ENCODE measurements at places on chromosomes 5 and 9.

DNA sequence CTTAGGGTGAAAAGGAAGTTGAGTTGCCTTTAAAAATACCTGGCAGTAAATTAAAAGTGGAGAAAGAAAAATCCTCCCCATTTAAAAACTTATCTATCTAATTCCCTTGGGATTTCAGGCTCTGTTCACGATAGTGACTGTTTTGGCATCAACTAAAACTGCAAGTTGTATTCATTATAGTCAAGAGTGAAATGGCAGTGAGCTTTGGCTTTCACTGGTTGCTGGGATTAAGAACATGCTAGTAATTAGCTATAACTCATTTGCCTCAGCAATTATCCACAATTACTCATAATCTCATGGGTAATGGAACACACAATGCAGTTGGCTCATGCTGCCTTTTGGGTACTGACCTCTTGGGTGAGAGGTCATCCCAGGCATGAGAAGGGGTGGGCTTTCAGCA is 250.1 kb downstream of the GAS1 start:
- DNase-seq: no peak

- peak; percentile 28 for DNase-seq
These were observed 31.4 kb upstream of the BRD3 start for GRCh38 chr9:134099123-134099761.

- DNase-seq: no peak
These were observed 228.7 kb upstream of the NR4A3 start for GRCh38 chr9:99592834-99593574.

- DNase-seq: no peak
These were observed 200.2 kb downstream of the SEMA6A start for GRCh38 chr5:116374434-116374852.

- DNase-seq: no peak
These were observed 37.4 kb downstream of the GLT6D1 start for GRCh38 chr9:135601988-135602387.

DNA sequence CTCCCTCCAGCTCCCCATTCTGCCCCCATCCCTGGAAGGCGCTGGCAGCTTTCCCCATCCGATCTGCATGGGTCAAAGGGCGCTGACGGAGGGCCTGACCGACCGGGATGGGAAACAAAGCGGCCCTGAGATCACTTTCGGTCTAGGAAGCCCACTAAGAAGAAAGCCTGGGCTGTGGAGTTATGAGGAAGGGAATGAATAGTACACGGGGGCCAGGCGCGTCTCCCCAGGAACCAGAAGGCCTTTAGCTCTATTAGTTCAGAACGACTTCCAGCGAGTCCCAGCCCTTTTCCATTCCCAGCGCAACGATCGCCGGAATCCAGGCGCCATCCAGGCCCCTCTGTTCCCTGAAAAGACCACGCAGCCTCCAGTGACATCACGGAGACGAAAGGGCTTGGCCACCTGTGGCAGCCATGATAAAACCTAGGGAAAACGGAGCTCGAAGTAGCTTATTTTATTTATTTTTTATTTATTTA is 70.1 kb upstream of the CCDC180 start:
- no peak for DNase-seq

DNA sequence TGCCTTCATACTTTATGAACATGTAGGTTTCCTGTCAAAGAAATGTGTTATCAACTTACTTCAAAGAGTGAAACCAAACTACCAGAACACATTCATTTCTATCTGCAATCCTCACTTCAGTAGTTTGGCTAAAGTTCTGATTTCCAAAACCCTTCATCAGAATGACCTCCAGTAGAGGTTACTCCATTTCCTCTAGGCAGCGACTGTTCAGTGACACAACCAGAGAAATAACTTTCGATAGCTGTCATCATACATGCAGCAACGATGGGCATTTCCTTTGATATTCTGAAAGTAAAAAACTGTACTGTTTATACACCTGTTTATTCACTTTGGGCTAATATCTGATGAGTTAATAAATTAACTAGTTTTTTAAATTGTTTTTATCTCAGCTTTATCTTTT is 532.5 kb upstream of the IZUMO3 start:
- DNase-seq: no peak

GRCh38 chr5:143002459-143003327 is 232.5 kb downstream of the ARHGAP26 start:
- peak; percentile 35 for DNase-seq

GRCh38 chr5:111364992-111365391 is 140.8 kb downstream of the CAMK4 start:
- DNase-seq: no peak

DNA sequence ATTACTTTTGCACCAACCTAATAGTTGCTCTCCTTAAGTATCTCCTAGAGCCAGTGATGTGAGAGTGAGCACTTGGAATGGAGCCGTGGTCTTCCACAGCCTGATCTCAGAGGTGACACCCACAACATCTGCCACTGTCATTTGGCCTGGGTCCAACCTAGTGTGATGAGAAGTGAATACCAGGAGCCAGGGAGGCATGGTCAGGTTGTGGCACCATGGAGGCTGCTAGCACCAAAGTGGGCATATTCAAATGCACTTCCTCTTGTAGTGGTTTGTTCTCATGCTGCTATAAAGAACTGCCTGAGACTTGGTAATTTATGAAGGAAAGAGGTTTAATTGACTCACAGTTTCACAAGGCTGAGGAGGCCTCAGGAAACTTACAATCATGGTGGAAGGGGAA is 22.6 kb upstream of the CEP72 start:
- DNase-seq: no peak

DNA sequence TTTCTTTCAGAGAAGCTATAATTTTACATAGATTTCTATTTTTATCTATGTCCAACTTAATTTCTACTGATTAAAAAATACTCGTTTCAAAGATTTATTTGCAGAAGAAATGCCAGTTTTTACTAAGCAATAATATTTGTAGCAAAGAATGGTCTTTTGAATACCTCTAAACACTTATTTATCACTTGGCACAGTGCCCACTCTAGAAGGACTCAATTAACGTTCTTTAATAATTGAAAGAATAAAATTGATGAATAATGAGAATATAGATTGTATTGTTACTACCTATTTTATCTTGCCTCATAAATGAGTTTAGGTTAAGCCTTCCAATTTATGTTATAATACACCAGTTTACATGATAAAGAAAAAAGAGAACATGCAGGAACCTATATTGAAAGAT is 889.7 kb upstream of the CDH9 start:
- no peak for DNase-seq

DNA sequence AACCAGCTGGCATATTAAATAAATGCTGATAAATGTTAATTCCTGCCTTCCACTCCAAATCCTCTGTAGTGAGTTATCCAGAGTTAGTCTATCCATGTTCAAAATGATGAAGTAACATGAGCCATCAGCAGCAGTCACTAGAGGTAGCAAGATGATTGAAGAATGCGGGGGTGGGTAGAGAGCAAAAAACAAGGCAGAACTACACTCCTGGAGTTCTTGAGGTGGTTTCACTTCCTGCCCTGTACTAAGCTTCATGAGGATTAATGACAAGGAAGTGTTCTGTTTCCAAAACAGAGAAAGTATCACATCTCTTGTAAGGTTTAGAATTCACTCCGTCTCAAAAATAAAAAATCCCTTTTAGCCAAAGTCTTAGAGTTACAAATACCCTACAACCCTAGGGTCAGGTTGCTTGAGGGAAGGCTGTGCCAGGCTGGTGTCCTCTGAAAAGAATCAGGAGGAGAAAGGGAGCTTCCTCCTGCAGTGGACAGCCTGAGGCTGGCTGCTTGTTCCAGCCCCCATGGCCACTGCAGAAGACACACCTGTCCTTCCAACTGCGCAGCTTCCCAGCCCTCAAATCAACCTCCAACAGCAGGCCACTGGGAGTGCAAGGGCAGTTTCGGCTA is 180.2 kb downstream of the DENND1A start:
- DNase-seq: no peak

DNA sequence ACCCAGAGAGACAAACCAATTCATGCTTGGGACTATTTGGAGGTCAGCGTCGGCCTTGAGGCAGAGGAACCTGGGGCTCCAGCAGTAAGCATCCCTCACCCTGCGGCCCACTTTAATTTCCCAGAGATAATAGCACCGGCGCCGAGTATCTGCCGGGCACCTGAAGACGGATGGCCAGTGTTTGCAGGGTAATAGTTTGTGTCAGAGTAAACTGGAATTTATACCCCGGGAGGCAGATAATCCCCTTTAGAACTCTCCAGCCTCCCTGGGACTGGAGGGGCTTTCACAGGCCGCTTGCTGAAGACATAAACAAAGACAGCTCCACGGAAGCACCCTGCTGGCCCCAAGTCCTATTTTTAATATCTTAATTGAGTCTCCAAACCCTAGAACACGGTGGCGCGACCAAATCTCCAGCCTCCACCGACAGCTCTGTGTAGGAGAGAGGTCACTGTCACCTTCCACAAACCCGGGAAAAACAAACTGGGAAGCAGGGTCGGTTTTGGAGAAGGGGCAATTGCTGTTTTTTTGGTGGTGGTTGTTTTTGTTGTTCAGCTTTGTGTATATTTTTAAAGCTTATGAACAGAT is 17.4 kb upstream of the FCN1 start:
- no peak for DNase-seq

- no peak for DNase-seq
These were observed 2.7 kb downstream of the RPL37 start for GRCh38 chr5:40832345-40832744.

DNA sequence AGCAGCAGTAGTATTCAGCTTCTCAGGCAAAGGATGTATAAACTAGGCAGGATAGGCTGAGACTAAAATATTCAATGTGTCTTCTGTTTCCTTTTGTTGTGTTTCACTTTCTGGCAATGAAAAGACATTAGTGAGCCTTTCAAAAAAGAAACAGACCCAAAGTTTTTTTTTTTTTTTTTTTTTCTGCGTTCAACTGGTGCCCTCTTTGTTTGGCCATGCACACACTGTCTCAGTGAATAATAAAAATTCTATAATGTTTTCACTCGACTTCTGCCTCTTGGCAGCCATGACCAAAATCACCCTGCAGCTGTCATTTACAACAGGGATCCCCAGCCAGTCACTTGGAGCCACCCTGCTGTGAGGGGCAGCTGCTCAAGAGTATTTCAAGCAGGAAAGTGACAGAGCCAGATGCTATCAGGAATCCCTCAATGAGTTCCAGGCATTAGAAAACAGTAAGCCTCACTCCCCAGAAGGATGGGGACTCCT is 44.0 kb upstream of the MAN2A1 start:
- no peak for DNase-seq

GRCh38 chr5:57650360-57651069 is 167.9 kb upstream of the ACTBL2 start:
- no peak for DNase-seq

GRCh38 chr9:120935383-120935857 is 8.8 kb upstream of the TRAF1 start:
- no peak for DNase-seq

GRCh38 chr9:109967651-109968642 is 187.9 kb downstream of the PALM2AKAP2 start:
- no peak for DNase-seq

GRCh38 chr5:10831419-10831818 is 70.4 kb upstream of the DAP start:
- DNase-seq: no peak

DNA sequence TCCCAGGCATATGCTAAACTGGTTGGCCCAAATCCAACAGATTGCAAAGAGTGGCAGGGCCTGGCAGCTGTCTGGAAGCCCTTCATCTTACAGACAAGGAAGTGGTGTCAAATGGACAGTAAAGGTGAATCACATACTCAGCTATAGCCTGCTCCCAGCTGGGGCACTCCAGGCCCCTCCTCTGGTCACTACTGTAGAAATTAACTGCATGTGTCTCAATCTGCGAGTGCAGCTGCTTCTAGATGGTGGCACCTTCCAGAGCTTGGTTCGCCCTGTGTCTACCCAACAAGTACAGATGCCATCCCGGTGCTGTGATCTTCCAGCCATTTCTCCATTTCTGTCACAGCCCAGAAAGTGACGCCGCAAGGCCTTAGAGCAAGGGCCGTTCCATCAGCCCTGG is 50.2 kb downstream of the OTULIN start:
- DNase-seq: no peak

DNA sequence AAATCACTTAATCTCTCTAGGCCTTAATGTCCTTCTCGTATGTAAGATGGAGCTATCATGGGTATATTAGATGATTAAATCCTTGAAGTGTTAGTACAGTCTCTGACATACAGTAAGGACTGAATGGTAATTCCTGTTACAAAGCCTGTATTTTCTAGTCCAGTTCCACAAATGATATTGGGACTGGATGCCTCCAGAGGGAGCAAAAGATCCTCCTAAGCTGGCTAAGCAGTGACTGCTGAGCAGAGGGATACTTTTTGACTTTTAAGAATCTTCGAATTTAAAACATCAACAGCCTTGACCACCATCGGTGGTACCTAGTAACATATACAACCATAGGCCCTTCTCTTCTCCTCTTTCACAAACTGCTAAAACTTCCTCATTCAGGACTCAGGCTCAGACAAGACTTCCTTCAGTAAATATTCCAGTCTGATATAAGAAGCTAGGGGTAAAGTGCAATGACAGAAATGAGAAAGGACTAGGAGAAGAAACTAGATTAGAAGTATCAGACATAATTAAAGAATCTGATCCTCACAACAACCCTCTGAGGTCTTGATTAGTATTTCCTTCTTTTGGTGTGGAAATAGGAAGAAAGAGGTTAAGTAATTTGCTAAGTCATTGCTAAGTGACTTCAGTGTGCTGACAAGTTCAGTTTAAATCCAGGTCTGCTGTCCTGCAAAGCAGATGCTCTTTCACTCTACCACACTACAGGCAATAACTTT is 13.9 kb downstream of the PTAR1 start:
- no peak for DNase-seq

DNA sequence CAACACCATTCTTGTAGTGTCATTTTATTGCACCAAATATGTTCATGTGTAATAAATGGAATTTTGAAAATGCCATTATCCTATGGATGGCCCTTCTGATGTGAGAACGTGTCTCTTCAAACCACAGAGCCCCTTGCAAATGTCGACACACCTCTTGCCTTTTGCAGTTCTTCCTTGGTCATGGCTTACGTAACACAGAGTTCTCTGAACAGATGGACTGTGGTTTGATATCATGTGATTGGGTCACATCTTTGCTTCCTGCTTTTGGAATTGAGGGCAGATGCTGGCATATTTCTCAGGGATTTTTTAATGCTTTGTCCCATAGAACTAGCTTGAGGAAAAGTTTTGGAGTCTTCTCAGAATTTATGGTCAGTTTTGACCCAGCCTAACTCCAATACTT is 4.6 kb downstream of the TGFBR1 start:
- DNase-seq: no peak

DNA sequence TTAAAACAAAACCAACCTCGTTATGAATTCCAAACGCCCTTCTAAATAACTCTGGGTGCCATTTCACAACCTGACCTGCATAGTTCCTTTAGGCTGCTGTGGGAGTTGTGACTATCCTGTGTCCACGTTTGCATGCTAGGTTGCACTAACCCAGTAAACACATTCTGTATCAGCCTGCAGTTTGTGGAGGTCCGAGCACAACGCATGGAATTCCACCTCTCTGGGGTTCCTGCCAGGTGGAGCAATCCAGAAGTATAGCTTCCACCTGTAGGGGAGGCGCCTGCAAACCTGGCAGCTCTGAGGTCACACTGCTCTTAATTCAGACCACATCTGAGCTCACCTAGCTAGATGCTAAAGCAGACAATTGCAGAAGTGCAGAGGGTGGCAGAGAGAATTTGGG is 57.2 kb downstream of the MARCHF3 start:
- DNase-seq: no peak
